ENCODE measurements at places on chromosomes 6 and 20.

DNA sequence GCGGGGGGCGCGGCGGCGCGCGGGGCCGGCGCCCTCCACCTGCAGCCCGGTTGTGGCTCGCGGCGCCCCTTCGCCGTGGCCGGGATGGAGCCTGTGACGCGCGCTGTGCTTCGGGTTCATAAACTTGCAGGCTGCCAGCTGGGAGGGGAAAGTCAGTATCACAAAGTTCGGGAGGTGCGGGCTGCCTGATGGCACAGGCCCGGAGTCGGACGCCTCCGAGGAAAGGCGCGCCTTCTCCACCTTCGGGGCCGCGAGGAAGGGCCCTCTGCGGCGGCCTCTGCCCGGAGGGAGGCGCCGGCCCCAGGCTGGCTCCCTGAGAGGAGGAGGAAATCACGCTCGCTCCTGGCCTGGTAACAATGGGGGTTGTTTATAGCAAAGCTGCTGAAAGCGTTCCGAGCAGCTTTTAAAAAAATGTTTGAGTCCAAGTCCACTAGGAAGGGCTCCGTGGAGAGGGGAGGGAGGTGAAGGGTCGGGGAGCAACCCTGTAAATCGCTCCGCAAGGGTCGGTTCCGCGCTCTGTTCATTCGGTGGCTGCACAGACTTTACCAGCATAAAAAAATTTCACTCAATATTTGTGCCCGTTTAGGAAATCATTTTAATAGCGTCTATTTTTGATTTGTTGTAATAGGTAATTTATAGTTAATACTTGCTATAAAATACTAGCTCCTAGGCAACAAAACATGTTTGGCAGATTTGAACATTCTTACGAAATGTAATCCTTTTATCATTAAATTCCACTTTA lies 1.0 kb downstream of the AFDN start:
- DNase-seq = peak; percentile 58

DNA sequence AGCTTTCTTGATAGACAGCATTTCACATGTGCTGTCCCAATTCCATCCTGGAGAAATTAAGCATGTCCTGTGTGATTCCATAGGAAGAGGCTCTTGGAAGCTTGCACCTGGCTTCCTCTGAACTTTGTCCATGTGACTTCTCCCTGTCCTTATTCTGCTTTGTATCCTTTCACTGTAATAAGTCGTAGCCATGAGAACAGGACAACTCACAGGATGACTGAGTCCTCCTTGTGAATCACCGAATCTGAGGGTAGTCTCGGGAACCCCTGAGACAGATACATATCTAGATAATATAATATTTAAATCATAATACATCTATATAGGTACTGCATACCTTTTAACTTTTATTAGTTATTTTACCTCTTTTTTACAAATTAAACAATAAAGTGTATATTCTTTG lies 156.7 kb upstream of the THEMIS start:
- peak; percentile 16 for DNase-seq

DNA sequence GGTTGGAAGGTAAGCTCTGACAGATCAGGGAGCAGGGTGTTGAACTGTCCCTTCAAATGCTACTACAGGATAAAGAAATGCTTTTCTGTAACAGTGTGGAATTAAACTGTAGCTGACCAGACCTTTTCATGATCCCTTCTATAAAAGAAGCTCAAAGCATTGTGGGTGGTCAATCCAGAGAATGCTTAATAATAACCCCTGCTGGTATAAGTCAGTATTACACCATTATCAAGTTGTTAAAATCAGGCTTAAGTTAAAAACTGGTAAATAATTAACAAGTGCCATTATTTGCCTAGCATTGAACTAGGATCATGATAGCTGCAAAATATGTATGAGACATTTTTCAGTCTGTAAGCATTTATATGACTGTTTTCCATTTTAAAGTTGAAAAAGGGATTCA lies 468.9 kb downstream of the PKHD1 start:
- DNase-seq = peak; percentile 32

DNA sequence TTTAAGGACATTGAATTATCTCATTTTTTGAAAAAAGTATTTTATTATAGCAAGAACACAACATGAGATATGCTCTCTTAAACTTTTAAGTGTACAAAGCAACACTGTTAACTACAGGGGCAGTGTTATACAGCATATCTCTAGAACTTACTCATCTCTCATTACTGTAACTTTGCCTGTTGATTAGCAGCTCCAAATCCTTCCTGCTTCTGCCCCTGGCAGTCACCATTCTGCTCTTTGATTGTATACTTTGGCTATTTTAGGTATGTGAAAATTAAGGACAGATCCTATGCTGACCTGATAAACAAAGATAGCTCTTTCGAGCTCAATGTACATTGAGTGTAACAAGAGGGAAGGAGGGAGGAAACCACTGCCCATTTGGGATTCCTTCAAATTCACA lies 1349.8 kb upstream of the GJE1 start:
- DNase-seq = peak; percentile 9

DNA sequence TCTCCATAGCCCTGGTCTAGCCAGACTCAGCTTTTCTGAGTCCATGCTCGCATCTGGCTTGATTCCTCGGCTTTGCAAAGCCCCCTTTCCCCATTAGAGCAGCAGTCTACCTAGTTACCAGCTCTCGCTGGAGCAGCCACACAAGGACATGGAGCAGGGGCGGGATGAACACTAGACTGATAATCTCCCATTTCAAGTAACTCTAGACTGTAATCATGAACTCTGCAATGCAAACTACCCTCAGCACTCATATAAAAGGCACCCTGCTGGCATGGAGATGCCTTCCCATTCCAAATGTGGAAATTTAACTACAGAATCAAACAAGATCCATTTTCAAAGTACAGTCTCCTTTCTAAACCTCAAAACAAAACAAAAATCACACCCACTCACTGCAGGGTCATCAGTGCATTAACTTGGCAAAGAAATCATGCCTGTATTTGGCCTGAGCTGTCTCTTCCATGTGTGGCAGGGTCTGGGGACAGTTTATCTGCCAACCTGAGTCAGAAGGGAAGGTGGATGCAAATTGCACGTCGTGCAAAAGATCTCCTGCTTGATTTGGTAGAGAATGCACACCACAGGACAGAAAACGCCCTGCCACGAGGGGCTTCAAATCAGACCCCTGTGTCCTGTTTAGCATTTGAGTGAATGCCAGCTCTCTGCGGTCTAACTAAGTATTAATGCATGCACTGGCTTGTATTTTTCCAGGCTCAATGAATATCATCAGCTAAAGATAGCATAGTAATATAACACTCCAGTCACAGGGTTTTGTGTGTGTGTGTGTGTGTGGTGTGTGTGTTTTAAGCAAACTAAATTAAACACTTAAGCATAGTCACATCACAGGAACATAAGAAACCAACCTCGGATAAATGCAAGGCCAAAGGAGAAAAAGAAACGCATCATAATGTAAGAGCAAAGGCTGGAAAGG lies 85.3 kb downstream of the MYLK4 start:
- no peak for DNase-seq

DNA sequence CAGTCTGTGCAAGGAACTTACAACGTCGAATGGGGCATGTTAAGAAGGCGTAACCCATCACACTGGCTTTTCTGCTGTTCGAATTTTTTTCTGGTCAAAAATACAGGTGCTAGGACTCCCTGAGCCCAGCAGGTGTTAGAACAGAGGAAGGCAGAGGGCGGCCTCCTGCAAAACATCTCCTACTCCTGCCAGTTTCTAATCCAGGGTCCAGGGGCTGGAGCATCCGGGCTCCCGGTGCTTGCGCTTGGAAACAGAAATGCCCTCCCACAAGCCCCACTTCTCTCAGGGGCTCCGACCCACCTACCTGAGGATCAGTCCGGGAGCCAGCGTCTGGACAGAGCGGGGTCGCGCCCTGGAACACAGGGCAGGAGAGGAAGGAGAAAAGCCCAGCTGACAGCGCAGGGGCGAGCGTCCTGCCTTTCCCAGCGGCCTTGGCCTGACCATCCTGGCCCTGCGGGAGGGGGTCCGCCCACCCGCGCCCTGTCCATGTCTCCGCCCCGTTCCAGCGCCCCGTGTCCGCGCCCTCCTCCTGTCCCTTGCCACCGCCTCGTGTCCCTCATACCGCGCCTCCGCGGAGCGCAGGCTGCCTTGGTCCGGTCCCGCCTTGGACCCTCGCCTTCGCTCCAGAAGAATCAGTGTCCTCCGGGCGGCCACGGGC lies 14.8 kb upstream of the LPA start:
- no peak for DNase-seq

- no peak for DNase-seq
Measured at GRCh38 chr6:111536910-111537527, 54.0 kb upstream of the REV3L start.

GRCh38 chr20:62494537-62494936 lies 18.7 kb upstream of the GATA5 start:
- DNase-seq = no peak

Data from kidney tubule cell (primary cell).